Urothelium cell line (cell line): ENCODE measurements at places on chromosomes 7 and 10.

- no peak for DNase-seq
These were observed 30.4 kb downstream of the FAM53B start for GRCh38 chr10:124713679-124714255.

- no peak for DNase-seq
These were observed 711.2 kb upstream of the NRP1 start for GRCh38 chr10:34045571-34046190.

DNA sequence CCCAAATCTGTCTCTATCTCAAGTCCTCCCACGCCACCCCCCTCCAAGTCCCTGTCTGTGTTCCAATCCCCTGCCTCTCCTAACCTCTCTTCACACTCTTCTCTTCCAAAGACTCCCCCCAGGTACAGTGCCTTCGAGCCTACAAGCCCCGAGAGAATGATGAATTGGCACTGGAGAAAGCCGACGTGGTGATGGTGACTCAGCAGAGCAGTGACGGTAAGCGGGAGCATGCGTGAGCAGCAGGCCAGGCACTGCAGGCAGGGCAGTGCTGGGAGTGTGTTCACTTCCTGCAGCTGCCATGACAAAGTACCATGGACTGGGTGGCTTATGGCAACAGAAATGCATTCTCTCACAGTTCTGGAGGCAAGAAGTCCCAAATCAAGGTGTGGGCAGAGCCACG lies 23.4 kb downstream of the ARHGEF5 start:
- DNase-seq, result peak; percentile 40

DNA sequence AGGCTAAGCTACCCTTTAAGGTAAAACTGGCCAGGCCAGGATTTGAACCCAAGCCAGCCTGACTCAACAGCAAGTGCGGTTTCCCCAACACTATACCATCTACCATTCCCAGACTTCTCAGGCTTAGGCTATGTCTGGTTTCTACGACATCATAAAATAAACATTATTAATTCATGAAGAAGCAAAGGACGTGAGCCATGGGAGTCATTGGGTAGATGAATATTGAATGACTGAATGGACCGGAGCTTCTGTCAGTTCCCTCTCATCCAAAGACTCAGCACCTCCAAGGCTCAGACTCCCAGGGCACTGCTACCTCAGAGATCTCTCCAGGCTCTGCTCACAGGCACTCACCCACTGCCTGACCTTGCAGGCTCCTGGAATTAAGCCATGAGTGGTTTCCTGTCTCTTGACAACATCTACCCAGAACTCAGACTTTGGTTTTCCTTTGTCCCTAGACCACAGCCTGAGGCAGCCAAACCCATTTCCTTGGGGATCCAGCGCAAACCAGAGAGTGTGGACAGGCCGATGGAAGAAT lies 64.6 kb upstream of the STEAP1B start:
- peak; percentile 78 for DNase-seq

GRCh38 chr7:122803323-122803722 lies 82.9 kb downstream of the CADPS2 start:
- peak; percentile 6 for DNase-seq

DNA sequence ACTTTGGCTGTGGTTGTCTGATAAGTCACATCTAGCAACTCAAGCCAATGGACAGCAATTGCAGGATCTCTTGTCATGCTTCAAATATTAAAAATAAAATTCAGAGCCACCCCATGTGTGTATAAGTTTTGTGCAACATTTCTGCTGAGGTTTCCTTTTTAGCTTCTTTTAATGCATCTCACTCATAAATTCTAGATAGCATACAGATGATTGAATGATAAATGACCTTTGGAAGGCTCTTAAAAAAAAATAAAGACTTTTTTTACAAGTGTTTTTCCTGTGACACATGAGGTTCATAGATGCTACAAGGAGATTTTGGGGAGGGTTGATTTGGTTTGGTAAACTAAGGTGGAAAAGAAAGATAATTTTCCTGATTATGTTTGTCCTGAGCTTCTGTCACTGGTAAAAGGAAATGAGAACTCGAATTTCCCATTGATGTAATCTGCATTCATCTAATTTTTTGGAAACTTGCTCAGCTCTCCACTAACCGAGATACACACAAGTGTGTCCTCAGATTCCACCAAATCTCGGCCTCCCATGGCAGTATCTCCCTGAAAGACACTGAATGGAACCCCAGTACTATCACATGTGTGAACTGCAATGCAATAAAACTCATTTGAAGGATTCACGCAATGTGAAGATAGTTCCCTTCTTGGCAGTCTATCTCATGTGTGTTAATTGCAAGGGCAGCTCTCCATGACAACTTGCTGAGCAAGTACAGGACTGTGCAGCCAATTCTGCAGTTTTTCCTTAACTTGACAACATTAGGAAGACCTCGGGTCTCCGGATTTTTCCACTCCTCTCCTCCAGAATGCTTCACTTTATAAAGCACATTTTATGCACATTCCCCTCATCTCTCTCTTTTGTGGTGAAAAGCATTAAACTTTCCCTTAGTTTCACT lies 185.4 kb upstream of the PFKP start:
- DNase-seq, result no peak

- DNase-seq, result peak; percentile 95
These were observed at the start of gene NYAP1 for GRCh38 chr7:100483722-100484672. Gene NYAP1 (plus strand): TSS chr7:100483927. CDS start chr7:100485312, 1,385 bp downstream.

DNA sequence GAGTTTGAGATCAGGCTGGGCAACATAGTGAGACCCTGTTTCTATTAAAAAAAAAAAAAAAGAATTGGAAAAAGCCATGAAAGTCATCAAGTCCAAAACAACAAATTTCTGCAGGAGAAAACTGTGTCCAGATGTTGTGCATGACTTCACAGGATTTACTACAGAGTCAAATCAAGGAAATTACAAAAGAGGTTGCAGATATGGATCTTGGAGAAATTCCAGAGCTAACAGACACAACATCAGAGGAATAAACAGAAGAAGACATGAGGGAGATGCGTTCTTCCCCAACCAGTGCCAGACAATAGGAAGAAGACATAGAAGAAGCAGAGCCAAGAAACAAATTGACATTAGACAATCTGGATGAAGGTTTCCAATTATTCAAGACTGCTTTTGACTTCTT lies 24.3 kb upstream of the KCNIP2 start:
- no peak for DNase-seq

DNA sequence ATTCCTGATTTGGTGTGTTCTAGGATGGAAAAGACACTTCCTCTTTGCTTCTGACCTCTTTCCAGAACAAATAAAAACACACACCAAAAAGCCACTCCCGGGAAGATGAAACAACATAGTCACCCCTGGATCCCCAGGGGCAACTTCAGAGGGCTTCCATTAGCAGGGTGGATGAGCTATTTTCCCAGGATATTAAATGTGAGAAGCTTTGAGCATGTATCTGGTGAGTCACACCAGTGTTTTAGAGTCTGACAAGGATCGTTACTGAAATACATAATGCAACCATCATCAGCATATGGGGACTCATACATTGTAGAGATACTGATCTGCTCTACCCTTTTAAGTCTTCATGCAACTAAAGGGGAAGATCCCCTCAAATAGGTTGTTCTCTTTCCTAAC lies 115.5 kb upstream of the ZNF438 start:
- DNase-seq, result peak; percentile 26

DNA sequence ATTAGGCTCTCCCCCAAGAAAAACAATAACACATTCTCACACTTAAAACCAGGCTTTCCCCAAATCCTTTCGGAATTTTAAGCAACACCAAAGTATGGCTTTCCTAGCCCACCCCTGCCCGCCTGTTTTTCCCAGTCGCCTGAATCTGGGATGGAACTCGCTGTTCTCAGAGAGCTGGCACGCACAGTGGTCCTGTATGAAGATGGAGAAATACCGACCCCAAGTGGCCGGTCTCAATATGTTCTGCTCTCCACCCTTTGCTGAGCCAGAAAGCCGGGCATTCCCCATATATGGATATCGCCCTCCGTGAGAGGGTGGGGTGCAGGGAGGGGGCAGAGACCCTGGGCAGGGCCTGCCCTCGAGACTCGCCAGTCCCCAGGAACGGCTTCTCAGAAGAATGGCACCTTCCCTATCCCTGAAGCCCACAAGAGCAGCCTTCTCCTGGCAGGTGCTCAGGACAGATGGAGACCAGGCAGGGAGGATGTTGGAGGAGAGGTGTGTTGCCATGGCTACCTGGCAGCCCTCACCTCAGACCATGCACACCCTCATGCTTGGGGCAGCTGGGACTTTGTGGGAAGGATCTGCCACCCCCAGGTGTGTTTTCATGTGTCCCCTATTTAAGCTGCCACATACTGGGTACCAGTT lies 3.4 kb downstream of the TACR2 start:
- peak; percentile 83 for DNase-seq

DNA sequence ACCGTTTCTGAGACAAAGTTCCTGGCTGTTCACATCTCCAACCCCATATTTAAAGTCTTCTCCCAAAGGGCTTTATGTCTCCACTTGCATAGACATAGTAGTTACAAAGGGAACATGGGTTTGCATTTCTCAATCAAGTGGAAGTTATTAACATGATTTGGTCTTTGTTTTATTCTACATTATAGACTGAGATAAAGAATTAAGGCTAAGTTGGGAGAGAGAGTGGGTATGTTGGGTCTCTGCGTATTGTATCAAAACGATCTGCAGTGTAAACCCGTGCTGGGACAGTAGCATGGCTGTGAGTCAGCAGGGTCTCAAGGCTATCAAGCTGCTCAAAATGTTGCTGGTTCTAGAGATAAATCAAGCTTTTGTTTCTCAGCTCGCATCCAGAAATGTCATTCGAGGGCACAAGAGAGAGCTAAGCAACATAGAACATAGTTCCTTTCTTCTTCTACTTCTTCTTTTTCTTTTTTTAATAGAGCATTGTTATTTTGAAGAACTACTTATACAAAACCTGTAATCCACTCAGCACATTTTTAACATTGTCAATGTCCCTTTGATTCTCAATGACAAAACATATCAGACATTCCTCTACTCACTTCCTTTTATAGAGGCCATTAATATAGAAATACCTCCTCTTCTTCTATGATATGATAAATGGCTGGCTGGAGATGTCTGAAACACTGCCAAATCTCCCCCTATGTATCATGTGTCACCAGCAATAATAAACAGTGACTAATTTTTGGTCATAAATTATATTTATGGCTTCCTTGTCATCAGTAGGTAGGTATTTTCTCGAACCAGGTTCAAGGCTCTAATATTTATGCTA lies 34.5 kb upstream of the RHOBTB1 start:
- DNase-seq, result peak; percentile 51

- no peak for DNase-seq
These were observed 51.4 kb downstream of the SH3PXD2A start for GRCh38 chr10:103803941-103804340.

- DNase-seq, result no peak
These were observed 16.3 kb downstream of the GCK start for GRCh38 chr7:44172803-44173424.

- DNase-seq, result peak; percentile 79
These were observed 1.1 kb downstream of the TTYH3 start for GRCh38 chr7:2632733-2633537.

GRCh38 chr7:514651-515598 lies 4.7 kb downstream of the PDGFA start:
- peak; percentile 66 for DNase-seq

DNA sequence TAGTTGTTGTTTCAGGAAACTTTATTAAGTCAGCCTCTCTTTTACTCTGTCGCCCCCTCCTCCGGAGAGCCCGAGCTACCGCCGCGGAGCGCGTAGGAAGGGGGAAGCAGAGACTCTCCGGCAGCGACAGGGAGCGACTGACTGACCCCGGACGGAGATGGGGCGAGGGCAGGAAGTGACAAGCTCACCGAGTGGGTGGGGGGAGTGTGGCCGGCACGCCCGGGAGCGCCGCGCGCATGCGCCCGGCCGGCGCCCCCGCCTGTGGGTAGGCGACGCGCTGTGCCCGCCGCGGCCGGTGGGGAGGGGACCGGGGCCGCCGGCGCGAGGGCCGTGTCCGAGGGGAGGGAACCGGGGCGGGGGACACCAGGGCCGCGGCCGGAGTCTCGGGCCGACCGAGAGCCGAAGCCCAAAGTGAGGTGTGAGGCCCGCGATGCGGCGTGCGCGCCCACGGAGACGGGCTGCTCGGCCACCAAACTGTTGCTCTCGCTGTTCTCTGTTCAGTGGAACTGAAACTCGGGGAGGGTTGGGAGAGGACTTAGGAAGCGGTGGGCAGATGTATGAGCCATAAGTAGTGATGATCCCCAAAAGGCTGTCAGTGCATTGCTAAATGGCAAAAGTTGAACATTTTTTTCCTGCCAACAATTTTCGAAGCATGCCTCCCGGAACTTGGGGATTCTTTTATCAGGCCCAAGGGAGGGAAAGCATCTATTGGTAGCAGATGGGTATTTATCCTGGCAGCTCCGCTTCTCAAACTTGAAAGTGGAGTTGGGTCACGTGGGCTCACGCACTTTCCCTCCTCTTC lies at the start of gene ZNF800:
Gene ZNF800 (minus strand): TSS at position 143 of the 802 bp plus-strand sequence. CDS start 1,151 bp downstream, outside the sequence.
- DNase-seq, result peak; percentile 90

GRCh38 chr7:95095259-95095965 lies 188.0 kb downstream of the PPP1R9A start:
- DNase-seq, result no peak

- DNase-seq, result no peak
These were observed 27.3 kb downstream of the HERC4 start for GRCh38 chr10:68047554-68048327.

GRCh38 chr10:122323189-122323588 lies 51.3 kb upstream of the PLEKHA1 start:
- no peak for DNase-seq

DNA sequence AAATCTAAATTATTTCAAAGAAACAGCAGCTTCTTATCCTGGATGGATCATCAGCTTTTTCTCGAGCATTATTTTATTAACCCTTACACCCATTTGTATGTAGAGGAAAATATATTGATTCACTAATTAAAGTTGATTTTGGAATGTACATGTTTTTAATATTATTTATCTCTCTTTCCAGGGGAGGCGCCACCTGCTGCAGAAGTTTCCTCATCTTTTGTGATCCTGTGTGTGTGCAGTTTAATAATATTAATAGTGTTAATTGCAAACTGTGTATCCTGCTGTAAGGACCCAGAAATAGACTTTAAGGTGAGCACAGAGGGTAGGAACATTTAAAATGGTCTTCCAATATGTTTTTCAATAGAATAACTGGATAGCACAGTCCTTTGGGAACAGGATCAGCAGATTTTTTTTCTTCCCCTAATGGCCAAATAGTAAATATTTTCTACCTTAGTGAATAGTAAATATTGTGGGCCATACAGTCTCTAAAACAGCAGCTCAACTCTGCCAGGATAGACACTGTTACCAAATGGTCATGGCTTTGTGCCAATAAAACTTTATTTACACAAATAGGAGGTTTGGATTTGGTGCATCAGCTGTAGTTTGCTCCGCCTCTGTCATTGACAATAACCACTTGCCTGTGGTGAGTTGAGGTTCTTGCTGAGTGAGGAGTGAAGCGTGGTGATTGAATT lies 30.6 kb downstream of the LMTK2 start:
- DNase-seq, result no peak

GRCh38 chr7:1889556-1890181 lies 219.6 kb downstream of the ELFN1 start:
- peak; percentile 92 for DNase-seq

GRCh38 chr10:118827053-118827452 lies 72.3 kb upstream of the CACUL1 start:
- DNase-seq, result no peak

- no peak for DNase-seq
These were observed 122.1 kb upstream of the EFCAB10 start for GRCh38 chr7:105703207-105703930.

- no peak for DNase-seq
These were observed 203.0 kb downstream of the CCSER2 start for GRCh38 chr10:84531396-84531795.
